ENCODE measurements at places on chromosomes 2 and 18. TPM values are rescaled to one million over a fixed set of nuclear protein-coding genes. Genes with fewer than 3 reads are reported as not detected.

The TACR1 gene
- 0.39 TPM for total RNA-seq

The TUBA3E gene
- not detected for total RNA-seq

The SCN2A gene
- total RNA-seq, result 0.20 TPM

The DNAJC5G gene
- not detected for total RNA-seq

The GKN2 gene
- total RNA-seq, result not detected

DNA sequence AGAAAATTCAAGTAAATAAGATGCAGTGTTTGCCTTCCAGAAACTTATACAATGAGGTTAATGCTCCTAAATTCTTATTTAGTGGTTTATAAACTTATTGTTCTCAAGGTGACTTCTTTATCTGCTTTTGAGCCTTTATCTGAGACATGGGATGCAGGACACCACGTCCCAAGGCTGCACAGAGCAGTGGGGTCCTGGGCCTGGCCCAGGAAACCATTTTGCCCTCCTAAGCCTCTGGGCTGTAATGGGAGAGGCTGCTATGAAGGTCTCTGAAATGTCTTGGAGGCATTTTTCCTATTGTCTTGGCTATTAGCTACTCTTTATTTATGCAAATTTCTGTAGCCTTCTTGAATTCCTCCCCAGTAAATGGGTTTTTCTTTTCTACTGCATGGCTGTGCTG, 652.6 kb upstream of the SETBP1 start:
- DNase-seq, result no peak

DNA sequence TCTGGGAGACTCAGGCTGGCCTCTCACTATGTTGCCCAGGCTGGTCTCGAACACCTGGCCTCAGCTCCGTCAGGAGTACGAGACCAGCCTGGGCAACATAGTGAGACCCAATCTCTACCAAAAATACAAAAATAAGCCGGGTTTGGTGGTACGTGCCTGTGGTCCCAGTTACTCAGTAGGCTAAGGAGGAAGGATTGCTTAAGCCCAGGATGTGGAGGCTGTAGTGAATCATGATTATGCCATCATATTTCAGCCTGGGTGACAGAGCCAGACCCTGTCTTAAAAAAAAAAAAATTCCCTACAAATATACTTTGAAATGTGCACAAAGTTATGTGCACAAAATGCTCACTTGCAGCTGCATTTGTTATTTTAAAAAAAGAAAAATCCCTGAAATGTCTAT, 26.3 kb upstream of the AGAP1 start:
- no peak for DNase-seq

DNA sequence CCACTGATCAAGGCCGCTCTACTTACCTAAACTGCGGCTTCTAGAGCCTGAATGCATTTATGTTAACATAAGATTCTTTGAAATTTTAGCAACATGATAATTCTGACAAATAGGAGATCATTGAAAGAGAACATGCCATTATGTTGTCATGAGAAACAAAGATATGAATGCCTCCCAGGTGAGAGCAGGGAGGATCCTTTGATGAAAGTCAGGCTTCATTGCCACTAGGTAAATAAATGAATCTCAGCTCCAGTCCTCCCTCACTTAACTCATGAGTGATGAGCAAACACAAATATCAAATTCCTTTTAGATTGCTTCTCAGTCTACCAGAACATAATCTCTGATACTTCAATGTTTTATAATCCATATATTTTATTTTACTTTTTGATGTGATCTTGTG, 463.2 kb upstream of the CDH7 start:
- DNase-seq, result no peak

DNA sequence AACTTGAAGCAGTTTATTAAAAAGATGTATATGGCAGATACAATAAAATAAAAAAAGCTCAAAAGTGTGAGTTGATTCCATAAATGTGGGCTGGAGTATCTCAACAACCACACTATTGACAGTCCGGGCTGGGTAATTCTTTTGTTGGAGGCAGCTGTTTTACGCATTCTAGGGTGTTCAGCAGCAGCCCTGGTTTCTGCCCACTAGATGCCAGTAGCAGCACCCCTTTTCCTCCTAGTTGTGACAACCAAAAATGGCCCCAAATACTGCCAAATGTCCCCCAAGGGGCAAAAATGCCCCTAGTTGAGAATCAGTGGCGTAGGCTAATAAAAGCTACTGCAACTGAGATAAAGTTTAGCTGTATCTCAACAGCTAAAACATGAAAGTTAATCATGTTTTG, 44.8 kb downstream of the CHMP3 start:
- DNase-seq, result no peak

GRCh38 chr18:74468547-74469061, 11.5 kb upstream of the DIPK1C start:
- peak; percentile 70 for DNase-seq

DNA sequence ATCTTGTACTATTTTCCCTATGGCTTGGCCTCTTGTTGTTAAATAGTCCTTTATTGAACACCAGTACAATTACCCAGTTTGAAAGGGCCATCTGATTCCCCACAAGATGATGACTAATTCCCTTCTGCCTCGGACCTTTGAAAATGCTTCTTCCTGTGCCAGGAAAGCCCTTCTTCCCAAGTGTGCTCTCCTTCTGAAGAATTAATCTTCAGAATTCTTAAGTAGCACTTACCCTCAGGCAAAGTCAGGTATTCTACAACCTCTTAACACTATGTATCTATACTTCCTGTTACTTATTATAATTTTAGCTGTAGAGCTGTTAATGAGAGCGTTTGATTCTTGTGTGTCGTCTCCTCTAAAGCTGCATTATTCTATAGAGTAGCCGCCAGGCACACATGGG, 28.6 kb upstream of the MEX3C start:
- no peak for DNase-seq

DNA sequence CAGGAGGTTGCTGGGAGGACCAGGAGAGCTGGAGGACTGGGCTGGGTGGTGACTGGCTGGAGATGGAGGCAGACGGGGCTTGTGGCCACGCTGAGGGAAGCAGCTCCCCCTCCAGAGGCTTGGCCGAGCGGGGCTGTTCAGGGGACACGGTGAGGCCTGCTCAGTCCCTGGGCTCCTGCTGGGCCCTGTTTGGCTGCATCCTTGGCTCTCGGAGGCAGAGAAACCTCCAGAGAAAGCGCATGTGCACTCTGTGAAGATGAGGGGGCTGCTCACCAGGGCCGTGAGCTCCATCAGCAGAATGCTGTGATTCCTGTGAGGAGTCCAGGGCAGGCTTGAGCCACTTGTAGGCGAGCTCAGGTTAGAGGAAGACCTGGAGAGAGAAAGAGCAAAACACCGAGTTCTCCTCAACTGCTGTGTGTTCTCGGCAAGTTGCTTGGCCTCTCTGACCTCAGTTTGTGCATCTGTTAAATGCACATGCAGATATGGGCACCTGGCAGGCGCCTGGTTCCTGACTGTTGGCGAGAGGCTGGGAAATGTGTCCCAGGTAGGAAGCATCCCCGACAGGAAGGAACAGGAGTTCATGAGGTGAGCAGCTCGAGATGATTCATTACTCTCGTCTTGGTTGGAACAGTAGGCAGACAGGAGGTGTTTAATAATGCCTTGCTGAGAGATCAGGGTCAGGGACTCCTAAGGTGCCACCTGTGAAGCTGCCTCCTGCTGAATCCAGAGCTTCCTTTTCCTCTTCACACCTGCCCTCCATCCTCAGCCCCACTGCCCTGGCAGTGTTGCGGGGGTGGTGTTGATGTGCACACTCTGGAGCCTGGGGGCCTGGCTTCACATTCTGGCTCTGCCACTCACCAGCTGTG, 941 bp downstream of the ZAP70 start:
- DNase-seq, result no peak

DNA sequence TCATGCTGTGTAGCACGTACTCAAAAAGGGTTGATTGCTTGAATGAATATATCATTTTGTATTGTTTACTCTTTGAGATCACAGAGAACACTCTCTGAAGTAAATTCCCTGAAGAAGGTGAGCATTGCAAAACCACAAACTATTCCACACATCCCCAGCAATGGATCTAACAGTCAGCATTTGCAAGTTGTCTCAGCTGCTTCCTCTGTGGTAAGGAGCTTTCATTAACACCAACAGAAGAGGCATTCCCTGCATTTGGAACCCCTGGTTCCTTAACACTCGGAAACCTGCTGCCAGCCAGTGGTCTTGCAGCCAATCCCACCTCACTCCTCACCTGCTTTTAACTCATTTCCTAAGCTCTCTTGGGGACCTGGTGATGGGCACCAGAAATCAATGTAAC, 108.4 kb downstream of the IRS1 start:
- DNase-seq, result no peak

GRCh38 chr2:45840481-45840880, 189.0 kb downstream of the PRKCE start:
- no peak for DNase-seq

DNA sequence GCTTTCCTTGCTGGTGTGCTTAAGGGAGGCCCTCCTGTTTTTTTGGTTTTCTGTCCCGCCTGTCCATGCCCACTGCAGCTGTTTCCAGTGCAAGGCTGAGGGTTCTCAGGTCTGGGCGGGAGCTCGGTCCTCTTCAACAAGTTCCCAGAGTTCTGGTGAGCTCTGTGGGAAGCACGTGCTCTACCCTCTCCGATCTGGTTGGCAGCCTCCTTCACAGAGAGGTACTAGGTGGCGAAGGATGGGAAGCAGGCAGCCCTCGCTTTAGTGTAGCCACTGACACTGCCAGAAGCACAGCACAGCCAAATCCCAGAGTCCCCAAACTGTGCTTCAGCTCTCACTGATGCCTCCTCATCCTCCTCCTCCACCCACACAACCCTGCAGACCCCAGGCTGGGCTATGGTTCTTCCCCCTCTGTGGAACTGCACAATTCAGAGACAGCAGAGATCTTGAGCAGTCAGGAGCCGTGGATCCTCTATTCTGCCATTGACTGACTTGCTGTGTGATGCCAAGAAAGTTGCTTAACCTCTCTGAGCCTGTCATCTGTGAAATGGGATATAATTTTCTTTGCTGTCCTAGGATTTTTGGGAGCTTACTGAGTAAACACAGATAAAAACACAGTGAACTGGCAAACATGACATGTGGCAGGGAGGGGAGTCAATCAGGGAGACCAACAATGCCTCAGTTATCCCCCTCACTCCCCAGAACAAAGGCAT, 157.3 kb downstream of the MSH2 start:
- DNase-seq, result no peak

Data from skin of body (tissue), 3 donors.